HCEC 1CT (cell line): ENCODE measurements at places on chromosomes 5 and 9.

- DNase-seq, result no peak
Measured at GRCh38 chr5:133072021-133072420, 20.2 kb downstream of the HSPA4 start.

GRCh38 chr5:169097374-169098326 lies 203.3 kb downstream of the SLIT3 start:
- no peak for DNase-seq

DNA sequence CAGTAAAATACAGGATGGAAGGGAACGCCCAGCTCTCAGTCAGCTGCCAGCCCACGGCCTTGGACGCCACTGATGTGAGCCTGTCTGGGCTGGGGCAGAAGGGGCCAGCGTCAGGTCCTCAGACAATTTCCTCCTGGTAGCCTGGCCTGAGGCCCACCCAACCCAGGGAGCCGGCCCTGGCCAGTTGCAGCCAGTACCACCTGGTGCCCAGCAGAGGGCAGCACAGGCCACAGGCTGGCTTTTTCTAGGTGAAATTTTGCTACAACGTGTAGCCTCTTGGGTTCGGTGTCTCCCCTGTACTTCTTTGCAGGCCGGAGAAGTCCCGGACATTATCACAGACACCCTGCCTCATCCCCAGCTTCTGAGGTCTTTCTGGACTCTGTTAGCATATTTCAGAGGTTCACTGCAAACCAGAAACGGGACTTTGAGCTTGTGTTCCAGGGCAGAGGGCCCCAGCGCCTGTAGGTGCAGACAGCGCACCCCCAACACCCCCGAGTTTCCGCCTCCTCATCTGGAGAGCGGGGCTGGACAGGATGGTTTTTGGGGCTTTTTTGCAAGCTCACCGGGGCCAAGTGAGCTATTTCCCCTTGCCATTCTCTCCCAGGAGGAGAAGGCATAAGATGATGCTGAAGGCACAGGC lies 45.9 kb upstream of the KCNMB1 start:
- DNase-seq, result no peak

- DNase-seq, result no peak
Measured at GRCh38 chr5:100469767-100470166, 65.4 kb upstream of the FAM174A start.
